ENCODE measurements at places on chromosomes 2 and 18.

DNA sequence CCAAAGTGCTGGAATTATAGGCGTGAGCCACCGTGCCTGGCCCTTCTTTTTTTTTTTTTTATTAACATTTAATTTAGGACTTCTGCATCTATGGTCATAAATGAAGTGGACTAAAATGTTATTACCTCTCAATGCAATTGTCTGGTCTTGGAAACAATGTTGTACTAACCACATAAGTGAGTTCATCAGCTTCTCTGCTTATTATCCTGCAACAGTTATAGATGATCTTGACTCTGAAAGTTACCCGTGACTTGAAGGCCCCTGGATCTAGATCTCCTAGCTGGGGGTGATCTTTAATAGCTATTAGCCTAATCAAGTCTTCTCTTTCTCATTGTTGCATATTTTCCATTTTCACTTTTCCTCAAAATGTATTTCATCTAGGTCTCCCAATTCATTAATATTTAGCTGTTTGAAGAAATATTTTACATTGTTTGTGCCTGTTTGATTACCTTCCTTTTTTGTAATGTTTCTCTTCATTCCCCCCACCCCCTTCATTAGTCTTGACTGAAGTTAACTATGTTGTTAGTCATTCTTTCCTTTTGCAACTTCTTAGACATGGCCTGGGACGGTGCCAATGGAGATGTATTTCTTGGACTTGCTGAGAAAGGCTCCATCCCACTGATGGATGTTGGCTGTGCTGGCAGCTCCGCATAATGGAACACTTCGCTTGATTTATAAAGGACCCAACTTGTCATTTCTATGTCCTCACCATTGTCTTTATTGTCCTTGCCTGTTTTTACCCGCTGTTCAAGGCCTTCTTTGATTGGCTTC lies 141.6 kb upstream of the RIOK3 start:
- DNase-seq: no peak

- no peak for DNase-seq
Measured at GRCh38 chr18:74063023-74063422, 84.6 kb downstream of the FBXO15 start.

- DNase-seq: no peak
Measured at GRCh38 chr2:3535794-3536681, 16.7 kb upstream of the ADI1 start.

DNA sequence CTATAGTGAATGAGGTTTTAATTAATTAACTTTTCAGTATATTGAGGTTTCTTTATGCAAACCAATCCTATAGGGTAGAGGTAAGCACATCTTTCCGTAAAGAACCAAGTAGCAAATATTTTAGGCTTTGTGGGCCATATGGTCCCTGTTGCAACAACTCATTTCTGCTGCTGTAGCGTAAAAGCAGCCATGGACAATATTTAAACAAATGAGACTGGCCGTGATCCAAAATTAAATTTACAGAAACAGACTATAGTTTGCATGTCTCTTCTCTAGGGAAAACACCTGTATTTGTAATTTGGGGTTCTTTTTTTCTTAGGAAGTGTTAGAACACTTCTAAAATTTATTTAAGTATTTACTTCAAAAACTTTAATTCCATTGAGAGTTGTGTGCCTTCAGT lies 104.3 kb downstream of the KYNU start:
- no peak for DNase-seq

DNA sequence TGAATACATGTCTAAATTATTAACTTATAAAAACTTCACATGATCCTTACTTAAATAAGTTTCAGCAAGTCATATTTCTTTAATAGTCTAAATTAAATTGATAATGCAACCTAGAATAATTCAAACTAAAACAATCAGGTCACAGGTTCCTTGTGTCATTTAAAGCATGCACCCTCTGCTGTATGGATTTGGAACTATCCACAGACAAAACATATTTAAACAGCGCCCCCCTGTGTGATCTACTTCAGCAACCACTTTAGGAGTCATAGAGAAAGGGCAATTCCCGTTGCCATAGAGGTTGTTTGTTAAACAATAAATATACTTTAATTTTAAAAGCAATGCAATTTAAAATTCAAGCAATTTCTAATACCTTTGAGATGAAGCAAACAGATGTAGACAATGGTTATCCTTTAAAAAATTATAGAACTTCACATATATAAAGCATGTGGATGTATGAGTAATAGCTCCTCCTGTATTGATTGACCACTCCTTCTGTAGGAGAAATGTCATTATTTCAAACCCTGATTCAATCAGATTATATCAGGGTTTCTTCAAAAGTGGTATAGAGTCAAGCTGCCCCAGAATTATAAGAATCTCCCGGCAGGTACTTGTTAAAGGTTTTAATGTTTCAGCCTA lies 21.2 kb downstream of the GRB14 start:
- no peak for DNase-seq

GRCh38 chr2:183070942-183071844 lies 7.4 kb upstream of the DUSP19 start:
- DNase-seq: peak; percentile 84
